A549 (cell line): ENCODE measurements at places on chromosomes 16 and 17. TPM values are rescaled to one million over a fixed set of nuclear protein-coding genes. Genes with fewer than 3 reads are reported as not detected.

TNK1 gene
- polyA plus RNA-seq = 2.1 to 2.4 TPM (median 2.2 TPM) in 3 replicates

KRTAP3-1 gene
- not detected in 3 replicates for polyA plus RNA-seq

SDR42E2 gene
- not detected in 3 replicates for polyA plus RNA-seq

GRCh38 chr17:15648386-15648785 lies 28.9 kb upstream of the FBXW10B start:
- DNase-seq = no peak

DNA sequence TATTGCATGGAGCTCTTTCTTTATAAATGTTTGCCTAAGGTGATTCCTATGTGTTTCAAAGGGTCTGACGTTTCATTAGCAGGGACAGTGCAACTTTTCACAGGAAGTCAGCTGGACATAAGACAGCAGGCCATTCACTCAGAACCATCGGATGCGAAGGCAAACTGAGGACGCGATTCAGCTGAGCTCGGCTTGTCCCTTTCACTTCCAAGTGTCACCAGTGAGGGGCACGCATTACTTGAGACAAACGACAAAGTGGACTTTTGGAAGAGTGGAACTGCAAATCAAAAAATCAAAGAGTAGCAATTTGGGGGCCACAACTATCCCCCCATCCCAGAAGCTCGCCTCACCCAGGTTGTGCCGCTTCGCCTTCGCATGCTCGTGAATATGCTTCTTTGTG lies 14.6 kb downstream of the USP22 start:
- no peak for DNase-seq
